ENCODE measurements at places on chromosomes 3 and 15.

GRCh38 chr3:58352626-58353025 lies 19.9 kb downstream of the PXK start:
- no peak for DNase-seq

- DNase-seq, result no peak
Measured at GRCh38 chr15:28023422-28023821, 75.7 kb downstream of the OCA2 start.

GRCh38 chr15:87326269-87326668 lies 930.3 kb downstream of the NTRK3 start:
- DNase-seq, result no peak

- DNase-seq, result no peak
Measured at GRCh38 chr3:62922326-62922725, 47.1 kb upstream of the CADPS start.

GRCh38 chr15:74653426-74654102 lies 37.9 kb downstream of the CLK3 start:
- DNase-seq, result no peak

GRCh38 chr3:29521293-29521692 lies 240.4 kb downstream of the RBMS3 start:
- no peak for DNase-seq

DNA sequence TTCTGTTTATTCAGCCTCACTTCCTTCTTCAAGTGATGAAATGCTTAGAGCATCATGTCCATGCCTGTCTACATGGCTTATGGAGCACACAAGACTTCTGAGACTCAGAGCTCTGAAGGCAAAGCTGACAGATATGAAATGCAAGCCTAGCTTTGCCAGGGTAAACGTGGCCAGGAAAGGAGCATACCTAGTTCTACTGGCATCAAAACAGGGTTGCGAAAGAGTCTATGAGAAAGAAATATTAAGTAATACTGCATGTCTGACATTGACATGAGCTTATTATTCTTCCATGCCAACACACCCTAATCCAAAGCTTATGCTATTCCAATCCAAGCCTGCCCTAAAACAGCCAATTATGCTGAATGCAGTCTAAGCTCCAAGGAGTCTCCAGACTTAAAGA lies 391.5 kb downstream of the ERC2 start:
- no peak for DNase-seq

- no peak for DNase-seq
Measured at GRCh38 chr3:36095238-36095637, 285.1 kb upstream of the STAC start.

- no peak for DNase-seq
Measured at GRCh38 chr15:30974112-30974511, 17.3 kb downstream of the MTMR10 start.

DNA sequence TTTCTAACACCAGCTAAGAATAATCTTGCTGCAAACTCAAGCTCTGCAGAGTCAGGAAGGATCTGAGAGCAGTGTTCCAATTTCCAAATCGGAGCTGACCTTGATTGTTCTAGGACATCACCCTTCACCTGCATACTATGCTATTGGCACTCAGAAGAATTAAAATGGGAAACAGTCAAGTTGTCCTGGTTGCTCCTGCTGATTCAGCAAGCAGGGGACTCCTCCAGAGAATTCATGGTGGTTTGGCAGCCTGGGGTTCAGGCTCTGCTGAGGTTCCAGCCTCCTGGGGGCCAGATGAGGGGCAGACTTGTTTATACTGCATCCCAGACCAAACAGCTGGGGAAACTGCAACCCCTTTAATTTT lies 213.7 kb upstream of the ADAMTS9 start:
- no peak for DNase-seq

- no peak for DNase-seq
Measured at GRCh38 chr3:184759666-184760200, 47.9 kb upstream of the MAGEF1 start.

GRCh38 chr3:132001999-132002398 lies 32.8 kb downstream of the CPNE4 start:
- DNase-seq, result no peak

DNA sequence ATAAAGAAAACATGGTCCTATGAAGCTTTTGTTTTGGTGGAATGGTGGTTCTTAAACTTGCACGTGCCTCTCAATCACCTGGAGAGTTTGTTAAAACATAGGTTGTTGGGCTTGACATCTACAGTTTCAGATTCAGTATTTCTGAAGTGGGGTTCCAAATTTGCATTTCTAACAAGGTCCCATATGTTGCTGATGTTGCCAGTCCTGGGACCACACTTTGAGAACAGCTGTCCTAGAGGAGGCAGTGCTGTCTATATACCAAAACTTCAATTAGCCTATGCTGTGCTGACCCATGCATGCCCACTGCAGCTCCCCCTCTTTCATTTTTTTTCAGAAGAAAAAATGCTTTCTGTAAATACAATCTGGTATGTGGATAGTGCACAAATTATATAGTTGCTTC lies 31.3 kb downstream of the ALCAM start:
- DNase-seq, result no peak

- no peak for DNase-seq
Measured at GRCh38 chr15:66729331-66729951, 27.4 kb downstream of the SMAD6 start.

- no peak for DNase-seq
Measured at GRCh38 chr3:59381282-59381681, 331.5 kb upstream of the CFAP20DC start.

DNA sequence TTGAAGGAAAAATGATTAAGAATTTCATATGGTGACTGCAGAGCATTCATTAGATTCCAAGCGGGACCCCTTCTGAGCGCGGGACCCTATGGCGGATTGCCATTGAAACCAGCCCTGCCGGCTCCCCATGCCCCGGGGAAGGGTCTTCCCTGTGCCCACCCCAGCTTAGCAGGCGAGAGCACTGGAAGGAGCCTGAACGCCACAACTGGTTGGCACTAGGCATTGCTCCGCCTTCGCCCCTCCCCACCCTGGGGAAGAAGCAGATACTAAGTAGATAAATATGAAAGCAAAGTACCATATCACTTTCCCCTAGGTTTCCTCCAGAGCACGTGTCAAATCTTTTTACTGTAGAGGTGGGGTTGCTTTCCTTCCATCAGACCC lies 70.7 kb downstream of the CYP19A1 start:
- DNase-seq, result no peak

DNA sequence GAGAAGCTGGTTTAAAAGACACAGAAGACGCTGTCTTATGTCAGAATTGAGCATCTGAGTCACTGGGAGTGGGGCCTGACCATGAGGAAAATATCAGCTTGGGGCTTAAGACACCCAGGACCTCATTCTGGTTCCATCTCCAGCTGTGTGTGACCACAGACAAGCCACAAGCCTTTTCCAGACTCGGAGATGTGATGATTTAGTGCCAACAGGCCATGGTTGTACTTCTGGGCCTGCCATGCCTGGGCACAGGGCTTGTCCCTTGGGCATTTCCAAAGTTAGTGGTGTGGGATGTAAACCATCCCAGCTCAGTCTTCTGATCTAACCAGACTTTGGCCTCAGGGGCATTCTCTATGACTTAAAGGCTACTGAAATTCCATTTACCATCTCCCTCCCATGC lies 269.8 kb downstream of the RYR3 start:
- DNase-seq, result no peak

- no peak for DNase-seq
Measured at GRCh38 chr3:155595371-155595770, 149.5 kb downstream of the PLCH1 start.

DNA sequence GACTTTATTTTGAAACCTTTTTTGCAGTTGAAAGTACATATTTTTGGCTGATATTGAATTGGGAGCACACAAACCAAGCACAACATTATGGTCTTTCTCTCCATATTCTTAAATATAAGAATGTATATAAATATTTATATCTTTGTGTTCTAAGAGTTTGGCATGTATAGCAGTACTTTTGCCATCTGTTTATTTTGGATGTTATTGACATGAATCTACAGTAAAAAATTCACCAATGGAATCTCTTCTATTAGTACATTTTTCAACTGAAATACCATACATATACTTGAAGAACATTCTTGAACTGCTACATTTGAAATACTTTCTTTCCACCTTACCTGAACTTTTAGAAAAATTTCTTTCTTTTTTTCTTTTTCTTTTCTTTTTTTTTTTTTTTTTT lies 109.2 kb upstream of the STRIT1 start:
- no peak for DNase-seq

DNA sequence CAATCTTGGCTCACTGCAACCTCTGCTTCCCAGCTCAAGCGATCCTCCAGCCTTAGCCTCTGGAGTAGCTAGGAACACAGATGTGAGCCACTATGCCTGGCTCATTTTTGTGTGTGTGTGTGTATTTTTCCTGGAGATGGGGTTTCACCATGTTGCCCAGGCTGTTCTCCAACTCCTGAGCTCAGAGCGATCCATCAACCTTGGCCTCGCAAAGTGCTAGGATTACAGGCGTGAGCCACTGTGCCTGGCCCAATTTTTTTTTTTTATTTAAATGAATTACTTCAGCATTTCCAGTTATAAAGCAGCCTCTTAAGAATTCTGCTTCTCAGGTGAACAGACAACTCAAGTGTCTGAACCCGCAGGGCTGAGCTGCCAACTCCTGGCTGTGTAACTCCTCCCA lies 20.1 kb upstream of the ST3GAL6 start:
- no peak for DNase-seq

GRCh38 chr15:80484333-80484864 lies 80.2 kb downstream of the ARNT2 start:
- DNase-seq, result no peak

- DNase-seq, result no peak
Measured at GRCh38 chr15:31405200-31405920, 78.7 kb downstream of the KLF13 start.

DNA sequence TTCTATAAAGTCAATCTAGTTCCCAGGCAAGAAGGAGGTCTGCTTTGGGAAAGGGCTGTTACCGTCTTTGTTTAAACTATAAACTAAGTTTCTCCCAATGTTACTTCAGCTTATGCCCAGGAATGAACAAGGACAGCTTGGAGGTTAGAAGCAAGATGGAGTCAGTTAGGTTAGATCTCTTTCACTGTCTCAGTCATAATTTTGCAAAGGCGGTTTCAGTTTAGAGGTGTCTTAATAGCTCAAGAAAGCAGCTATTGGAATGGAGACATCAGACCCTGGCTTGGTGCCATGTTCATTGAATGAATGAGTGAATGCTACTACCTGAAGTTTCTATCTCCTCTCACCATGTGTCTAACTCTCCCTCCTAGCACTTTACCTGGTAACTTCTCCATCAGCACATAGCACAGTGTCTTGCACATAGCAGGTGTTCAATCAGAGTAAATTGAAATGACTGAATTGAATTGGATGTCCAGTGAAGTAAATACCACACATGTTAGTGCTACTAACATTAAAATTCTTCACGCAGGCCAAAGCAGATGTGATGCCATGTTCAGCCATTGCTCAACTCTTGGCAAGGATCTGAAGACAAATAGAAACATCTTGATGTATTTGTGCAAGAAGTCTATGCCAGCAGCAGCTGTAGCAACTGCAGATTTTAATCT lies 28.2 kb downstream of the CLEC3B start:
- no peak for DNase-seq

DNA sequence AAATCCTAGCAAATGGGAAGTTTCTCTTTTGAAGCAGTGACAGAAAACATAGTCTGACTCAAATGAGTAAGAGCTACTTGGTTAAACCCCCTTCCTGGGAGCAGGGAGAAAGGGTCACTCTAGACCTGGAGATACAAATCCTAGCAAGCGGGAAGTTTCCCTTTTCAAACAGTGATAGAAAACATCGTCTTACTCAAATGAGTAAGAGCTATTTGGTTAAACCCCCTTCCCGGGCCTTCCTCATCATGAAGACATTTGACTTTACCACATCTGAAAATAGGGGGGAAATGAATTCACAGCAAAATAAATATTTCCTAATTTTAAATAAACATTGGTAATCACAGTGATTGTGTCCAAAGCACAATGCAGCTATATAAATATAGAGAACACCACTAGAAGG lies 79.2 kb downstream of the FOXB1 start:
- no peak for DNase-seq

- no peak for DNase-seq
Measured at GRCh38 chr3:31129241-31129640, 234.8 kb upstream of the GADL1 start.

DNA sequence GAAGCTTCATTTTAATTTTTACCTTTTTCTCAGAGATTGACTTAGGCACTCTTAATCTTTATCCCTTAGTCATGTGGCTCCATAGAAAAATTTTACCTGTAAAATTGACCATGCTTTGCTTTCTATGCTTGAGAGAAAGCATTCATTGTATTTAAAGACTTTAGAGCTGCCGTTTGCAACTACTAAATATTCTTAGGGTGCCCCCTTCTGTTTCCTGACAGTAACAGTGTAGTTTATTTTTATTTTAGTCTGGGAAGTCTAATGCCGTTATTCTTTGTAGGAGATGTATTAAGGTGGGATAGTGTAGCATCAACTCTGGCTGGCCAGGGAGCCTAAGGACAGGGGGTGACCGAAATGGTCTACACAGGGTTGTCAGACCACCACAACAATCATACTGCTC lies 84.5 kb upstream of the SYNPR start:
- no peak for DNase-seq

DNA sequence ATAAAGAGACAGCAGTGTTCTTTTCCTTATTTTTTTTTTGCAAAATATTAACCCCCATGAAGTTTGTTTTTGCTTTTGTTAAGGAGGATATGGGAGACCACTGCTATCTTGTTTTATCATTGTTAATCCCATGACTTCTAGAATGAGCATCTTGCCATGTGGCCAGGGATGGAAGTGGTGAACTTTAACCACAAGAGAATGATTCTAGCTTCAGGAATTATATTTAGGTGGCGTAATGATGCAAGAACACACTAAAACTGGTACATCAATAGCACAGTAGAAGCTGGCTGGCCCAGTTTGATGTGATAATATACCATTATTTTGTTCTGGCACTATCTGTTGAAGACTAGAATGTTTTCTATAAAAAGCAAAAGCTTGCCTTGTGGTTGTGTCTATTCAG lies 720.9 kb downstream of the GRM7 start:
- DNase-seq, result no peak

DNA sequence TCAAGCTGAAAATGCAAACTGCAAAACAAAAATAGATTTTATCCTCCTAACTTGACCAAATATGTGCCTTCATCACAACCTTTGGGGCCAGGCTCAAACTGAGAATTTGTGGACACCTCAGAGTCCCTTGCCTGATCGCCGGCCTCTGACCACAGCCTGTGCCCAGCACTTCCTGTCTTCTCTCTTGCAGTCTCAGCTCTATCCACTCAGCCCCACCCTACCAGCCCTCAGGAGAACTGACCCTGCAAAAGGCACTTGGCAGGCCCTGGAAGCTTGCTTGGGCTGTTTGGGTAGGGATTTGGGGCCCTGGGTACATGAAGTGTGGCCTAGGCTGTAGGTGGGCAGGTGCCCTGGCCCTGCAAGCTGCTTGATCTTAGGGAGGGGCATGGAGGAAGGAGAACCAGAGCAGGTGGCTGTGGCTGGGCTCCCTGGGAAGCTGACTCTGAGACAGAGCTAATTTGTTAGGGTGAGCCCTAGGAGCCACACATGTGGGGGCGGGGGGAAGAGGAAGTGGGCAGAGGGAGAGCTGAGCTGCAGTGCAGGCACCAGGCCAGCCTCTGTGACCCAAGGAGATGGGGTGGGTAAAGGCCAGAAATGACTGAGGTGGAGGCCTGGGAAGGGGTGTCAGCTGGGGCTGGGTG lies 8.6 kb downstream of the CLEC3B start:
- DNase-seq, result no peak

GRCh38 chr15:58521293-58521991 lies 89.7 kb downstream of the LIPC start:
- DNase-seq, result no peak
